ENCODE measurements at places on chromosomes 7 and 10. TPM values are rescaled to one million over a fixed set of nuclear protein-coding genes. Genes with fewer than 3 reads are reported as not detected.

EVX1 gene
- not detected for total RNA-seq

NUTM2A gene
- total RNA-seq: 0.82 TPM

WDR86 gene
- not detected for total RNA-seq

ECHDC3 gene
- total RNA-seq: 21.7 TPM

SNX13 gene
- 38.5 TPM for total RNA-seq
